ENCODE measurements at places on chromosomes 7 and 10. TPM values are rescaled to one million over a fixed set of nuclear protein-coding genes. Genes with fewer than 3 reads are reported as not detected.

- no peak for DNase-seq
- peak overlapping the region; percentile 56 for H3K27ac ChIP-seq
Observed at GRCh38 chr10:52313256-52313932, 687 bp upstream of the DKK1 start.

DNA sequence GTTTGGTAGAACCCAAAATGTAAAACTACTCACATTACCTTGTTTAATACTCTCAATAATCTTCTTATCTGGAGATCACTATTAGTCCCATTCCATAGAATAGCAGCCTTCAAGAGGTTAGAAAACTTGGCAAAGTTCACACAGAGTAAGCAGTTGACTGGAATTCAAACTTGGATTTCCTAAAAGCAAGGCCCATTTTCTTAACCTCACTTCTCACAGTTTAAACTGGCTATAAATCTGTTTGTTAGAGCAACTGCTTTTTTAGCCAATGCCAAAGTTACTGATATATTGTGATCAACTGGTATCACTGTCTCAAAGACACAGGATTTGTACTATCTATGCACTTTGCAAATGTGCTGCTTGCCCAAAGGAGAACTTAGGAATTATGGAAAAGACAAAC lies 230.2 kb downstream of the THSD7A start:
- no peaks in the 10 kb centered on the region for H3K4me1 ChIP-seq
- no peak overlapping the region for H3K4me3 ChIP-seq
- H3K27ac ChIP-seq = no peak overlapping the region

The IGFBP1 gene
- total RNA-seq = not detected

The COL1A2 gene
- total RNA-seq = 115 TPM

The PPP1R3A gene
- not detected for total RNA-seq

All from spleen (tissue), 13 donors.